ENCODE measurements at places on chromosomes 6 and 20.

- no peak for DNase-seq
Observed at GRCh38 chr6:37451441-37452193, 18.6 kb downstream of the CMTR1 start.

DNA sequence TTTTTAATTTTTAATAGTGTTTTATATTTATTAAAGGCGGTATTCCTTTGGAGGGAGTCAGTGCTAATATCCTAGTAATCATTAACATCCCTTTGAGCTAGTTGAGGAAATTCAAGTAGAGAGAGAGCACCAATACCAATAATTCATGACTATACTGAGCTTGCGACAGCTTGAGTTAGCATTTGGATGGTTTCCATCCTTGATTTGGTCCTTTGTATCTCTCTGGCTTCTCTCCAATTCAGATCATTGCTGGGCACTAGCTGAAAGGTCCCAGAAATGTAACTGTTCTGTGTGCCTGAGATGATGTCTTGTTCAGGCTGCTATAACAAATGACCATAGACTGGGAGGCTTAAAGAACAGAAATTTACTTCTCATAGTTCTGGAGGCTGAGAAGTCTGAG, 77.0 kb downstream of the RNF144B start:
- DNase-seq, result no peak

- DNase-seq, result no peak
Observed at GRCh38 chr6:145042559-145042958, 692.8 kb downstream of the EPM2A start.

DNA sequence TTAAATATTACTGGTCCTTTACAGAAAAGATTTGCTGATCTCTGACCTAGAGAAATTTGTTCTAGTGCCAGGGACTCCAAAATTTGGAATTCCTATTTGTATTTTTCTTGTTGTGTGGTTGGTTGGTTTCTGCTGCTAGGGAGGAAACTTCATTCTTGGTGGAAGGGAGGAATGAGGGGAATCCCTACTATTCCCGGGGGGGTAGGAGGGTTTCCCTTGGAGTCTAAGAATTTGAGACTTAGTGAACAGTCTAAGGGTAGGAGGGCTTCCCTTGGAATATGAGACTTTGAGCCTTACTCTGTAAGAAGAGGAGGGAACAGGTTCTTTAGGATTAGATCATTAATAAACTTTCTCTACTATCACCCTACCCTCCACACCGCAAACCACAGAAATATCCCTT, 67.1 kb upstream of the ADGRF1 start:
- DNase-seq, result no peak

DNA sequence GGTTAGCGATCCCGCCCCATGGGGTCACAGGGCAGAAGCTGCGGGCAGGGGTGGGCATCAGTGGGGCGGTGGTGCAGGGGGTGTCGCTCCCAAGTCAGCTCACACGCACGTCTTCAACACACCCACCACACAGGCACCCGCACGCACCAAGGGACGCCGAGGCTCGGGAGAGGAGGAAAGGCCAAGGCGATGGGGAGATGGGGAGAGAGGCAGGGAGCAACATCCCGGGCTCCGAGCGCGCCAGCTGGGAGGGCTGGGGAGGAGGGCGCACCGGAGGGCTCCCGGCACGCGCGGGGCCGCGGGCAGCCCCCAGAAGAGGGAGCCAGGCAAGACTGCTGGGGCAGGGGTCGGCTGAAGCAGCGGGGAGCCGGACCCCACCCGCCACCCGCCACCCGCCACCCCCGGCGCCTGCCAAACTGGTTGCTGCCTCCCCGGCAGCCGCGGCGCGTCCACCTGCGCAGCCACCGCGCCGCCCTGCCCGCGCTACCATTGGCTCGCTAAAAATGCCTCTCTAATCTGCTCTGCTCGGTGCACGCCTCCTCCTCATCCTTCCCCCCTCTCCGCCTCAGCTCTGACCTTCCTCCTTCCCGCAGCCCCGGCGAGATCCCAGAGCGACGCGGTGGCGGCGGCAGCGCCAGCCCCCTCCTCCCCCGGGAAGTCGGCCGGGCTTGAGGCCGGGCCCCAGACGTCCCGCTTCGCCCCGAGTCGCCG, at the start of gene PACSIN1:
TSS of gene PACSIN1 (plus strand) at position 546 of the 711 bp plus-strand sequence. CDS start 60,230 bp downstream, outside the sequence.
- DNase-seq, result no peak

DNA sequence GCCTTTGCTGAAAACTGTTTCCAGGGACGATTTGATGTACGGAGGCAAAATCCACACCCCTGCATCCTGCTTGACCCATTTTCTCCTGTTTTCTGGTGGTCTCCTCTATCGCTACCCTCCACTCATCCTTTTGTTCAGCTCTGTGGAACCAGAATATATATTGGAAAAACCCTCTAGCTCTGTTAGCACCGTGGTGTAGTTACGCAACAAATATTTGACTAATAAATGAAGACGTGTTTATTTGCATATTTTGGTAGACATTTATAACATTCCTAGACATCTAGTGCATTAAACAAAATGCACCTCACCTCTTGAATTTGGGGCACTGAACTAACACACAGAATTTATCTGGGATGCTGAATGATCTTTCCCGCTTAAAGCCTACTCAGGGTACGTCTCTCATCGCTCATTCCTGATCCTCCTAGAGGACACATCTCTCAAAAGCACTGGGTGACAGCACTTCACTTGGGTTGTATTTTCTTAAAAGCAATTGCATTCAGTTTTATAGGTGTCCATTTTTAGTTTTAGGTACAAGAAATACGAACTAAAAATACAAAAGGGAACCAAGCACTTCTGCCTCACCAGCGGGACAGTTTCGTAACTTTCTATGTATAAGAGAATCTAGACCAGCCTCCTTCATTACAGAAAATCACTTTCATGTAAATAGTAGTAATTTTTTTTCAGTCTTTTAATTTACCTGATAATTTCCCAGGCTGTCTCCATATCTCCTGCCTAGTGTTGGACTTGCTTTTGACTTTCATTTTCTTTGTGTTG, 59.2 kb downstream of the SNRNP48 start:
- no peak for DNase-seq

Data from Kasumi-1 (cell line).